HFFc6 (cell line): ENCODE measurements at places on chromosomes 11 and 22. TPM values are rescaled to one million over a fixed set of nuclear protein-coding genes. Genes with fewer than 3 reads are reported as not detected.

DNA sequence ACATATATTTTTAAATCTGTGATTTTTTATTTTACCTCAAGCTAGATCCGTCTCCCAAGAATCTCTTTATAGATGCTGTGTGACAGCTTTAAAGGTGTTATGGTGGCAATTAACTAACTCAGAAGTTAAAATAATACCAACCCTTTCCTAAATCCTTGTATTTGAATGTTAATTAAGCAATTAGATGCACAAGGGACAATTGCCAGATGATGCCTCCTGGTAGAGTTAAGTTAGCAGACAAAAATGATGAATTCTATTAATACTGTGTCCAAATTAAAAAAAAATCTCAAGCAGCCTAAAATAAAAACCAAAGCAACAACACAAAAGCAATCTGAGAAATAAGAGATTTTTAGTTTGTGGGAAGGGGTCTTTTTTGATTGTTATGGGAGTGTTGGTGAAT lies 78.9 kb downstream of the FANCF start:
- no peak for DNase-seq

Gene KLHL35
- not detected in 3 replicates for total RNA-seq

DNA sequence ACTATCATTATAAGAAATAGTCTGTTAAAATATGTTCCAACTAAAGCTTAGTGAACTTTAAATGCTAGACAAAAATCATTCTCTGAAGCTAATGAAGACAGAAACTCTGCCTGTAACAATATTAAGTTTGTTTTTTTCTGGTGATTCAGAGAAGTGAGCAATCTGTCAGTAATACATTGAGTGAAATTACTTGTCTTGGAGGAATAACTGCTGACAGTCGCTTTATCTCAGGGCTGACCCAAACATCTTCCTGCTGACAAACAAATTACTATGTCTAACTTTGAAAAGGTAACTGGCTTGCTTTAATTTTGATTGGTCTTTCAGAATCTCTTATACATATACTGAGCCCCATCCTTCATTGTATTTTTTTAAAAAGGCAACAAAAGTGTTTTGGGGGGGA lies 264.5 kb downstream of the SOX6 start:
- no peak for DNase-seq

GRCh38 chr11:64132982-64133705 lies 32.8 kb downstream of the MACROD1 start:
- no peak for DNase-seq

DNA sequence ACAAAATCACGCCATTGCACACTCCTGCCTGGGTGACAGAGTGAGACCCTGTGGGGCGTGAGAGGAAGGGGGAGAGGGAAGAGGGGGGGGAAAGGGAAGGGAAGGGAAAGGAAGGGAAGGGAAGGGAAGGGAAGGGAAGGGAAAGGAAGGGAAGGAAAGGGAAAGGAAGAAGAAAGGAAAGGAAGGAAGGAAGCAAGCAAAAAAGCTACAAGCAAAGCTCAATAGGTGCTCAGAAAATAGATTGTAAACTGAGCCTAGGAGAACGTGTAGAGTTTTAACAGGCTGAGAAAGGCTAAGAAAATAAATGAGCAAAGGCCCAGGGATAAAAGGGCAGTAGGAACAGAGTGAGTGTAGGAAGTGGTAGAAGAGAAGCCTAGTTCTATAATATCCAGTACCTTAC lies 30.8 kb upstream of the GDPD4 start:
- no peak for DNase-seq

- DNase-seq, result no peak
Observed at GRCh38 chr11:86625544-86625943, 46.9 kb downstream of the ME3 start.
